Gastroesophageal sphincter (tissue), 4 donors: ENCODE measurements at places on chromosomes 5 and 9.

DNA sequence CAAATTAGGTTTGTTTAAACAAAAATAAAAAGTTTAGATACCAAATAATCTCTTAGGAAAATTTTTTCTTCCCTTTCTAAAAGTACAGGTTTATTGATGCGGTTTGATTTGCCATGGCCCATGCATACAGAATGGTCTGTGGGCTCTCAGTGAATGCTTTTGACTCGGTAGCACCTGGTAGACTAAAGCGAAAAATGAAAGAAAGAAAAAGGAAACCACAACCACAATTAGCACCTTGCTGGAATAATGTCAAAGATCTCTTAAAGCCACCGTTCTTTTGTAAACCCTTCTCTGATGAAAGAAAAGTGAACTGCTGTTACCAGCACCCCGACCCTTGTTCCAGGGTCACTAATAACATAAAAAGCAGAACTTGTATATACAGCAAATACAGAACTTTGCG lies 157.9 kb downstream of the NFIB start:
- no peak for ATAC-seq

- ATAC-seq: no peak
Observed at GRCh38 chr9:88173378-88173999, 35.2 kb upstream of the SPATA31C2 start.

DNA sequence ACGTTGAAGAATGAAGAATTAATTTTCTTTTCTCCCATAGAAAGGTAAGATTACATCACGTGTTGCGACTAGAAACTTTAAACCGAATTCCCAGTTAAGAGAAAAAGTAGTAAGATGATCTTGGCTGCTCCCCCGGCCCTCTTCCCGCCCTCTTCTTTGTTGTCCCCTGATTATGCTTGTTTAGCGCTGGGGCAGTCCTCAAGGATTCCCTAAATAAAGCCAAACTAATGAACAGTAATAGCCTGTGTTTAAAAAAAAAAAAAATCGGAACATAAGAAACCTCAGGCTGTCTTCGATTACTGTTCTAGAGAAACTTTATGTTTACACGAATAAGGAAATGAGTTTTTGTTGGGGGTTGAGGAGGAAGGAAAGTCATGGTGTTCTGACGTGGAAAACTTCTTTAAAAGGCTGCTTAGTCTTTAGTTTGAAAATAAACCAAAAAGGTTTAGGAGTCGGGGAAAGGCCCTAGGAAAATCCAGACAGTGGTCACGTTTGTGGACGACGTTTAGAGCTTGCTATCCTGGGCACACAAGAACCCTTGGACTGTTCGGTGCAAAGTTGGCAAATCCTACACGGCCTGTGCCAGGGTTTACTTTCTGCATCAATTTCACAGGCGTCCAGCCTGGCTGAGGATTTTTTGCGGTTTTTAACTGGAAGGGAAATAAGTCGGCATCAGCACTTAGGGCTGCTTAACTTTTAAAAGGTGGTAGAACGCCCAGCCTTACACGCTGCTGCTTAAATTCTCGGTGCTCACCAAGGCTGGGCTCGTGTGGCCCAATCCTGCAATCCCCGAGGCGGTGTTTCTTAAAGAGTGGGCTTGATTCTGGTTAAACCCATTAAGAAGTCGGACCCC lies 1.1 kb upstream of the MAT2B start:
- no peak for ATAC-seq

- no peak for ATAC-seq
Observed at GRCh38 chr5:76451031-76451701, 48.1 kb downstream of the IQGAP2 start.

- ATAC-seq: peak; percentile 19
Observed at GRCh38 chr9:98708103-98708932, 417 bp downstream of the GABBR2 start.

GRCh38 chr9:107438211-107439031 lies 51.1 kb downstream of the KLF4 start:
- no peak for ATAC-seq

DNA sequence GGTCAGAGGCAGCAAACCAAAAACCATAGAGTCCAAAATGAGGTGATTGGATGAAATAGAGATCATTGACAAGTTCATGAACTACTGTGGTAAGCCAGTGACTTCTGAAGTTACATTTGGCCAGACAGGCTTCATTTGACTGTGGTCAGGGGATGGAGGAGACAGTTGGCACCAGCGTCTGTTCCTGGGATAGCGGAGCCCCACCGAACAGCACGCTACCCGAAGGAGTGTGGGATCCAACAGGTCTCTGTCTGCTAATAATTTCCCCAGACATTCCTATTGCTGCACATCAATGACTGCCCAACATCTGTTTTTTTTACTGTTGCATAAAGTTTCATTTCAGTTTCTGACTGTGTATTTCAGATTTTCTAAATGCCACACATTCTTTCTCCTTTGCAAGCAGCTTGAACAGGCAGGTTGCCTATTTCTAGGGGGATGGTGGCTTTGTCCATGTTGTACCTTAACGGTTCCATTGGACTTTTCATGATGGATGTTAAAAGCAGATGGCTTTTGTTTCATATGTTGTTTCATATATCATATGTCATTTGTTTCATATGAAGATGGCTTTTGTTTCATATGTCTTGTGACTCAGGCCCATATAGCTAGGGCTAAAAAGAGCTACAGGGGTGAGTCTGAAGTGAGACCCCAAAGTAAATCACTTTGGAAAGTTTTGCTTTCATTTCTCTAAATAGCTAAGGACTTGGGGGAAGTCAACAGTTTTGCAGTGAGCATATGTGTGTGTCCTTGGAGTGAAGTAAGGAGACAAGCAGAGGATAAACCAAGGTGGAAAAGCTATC lies 180.8 kb downstream of the GOLPH3 start:
- peak; percentile 39 for ATAC-seq

- ATAC-seq: no peak
Observed at GRCh38 chr5:55187370-55187769, 14.4 kb upstream of the CDC20B start.

DNA sequence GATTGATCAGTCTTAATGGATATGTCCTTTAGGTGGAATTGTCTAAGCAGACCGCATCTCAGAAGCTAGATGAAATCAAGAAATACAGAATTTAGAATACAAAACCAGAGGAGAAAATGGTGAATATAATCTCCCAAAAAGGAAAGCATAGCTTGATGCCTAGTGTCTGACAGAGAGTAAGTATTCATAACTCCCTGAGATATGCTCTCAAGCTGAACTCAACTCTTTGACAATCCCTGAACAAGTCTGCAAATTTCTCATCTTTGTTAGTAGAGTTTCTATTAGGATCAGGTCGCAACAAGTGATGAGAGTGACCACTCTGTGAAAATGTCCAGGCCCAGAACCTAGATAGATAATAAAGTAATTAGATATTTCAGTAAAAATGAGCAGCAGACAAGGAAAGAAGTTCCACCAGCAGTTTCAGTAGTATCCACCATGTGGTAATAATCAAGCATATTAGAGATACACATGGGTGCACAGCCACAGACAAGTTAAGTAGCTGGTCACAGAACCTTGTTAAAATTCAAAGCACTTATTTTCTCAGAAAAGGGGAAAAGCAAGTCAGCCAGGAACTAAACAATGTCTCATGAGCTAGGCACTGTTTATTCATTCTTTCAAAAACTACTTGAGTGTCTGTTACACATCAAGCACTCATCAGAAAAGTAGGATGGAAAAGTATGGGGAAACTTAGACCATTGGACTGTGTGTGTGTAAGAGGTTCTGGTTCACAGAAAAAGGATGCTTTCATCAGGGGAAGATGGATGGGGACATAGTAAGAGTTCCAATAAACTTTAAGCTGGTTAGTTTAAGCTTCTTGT lies 481.5 kb upstream of the TUSC1 start:
- ATAC-seq: no peak

GRCh38 chr9:16730162-16730561 lies 140.3 kb downstream of the BNC2 start:
- no peak for ATAC-seq

- ATAC-seq: no peak
Observed at GRCh38 chr9:36779582-36779981, 206.9 kb downstream of the MELK start.

DNA sequence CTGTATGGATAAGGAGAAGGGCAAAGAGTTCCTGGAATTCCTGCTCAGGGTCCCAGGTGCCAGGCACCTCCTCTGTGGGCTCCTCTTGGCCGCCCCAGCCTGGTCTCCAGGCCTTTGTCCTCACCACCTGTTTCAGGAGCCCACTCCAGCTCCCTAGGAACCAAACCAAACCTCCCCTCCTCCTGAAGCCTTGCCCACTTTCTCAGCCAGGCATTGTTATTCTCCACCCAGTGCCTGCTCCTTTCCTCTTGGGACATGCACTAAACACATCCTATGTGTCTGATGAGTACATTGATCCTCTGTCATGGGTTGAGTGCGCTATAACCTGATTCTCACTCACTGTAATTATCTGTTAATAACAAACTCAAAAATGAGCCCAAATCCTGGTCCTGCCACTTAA lies 189.8 kb downstream of the SPOCK1 start:
- ATAC-seq: no peak

DNA sequence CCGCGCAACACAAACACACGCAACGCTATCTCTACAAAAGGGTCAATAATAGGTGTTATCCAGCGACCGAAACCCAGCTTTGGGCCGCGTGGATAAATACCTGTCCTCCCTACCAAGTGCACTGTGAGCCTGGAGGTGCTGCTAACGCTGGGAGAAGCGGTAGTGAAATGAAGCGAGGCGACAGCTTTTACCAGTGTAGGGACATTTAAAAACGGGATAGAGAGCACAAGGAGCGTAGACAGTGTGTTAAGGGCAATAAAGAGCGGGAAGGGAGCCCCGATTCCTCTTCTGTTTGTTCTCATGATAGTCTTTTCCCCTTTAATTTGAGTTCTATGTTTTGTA lies 421 bp upstream of the DEPDC1B start:
- ATAC-seq: peak; percentile 31

- ATAC-seq: no peak
Observed at GRCh38 chr9:123326662-123327093, 29.3 kb upstream of the CRB2 start.

DNA sequence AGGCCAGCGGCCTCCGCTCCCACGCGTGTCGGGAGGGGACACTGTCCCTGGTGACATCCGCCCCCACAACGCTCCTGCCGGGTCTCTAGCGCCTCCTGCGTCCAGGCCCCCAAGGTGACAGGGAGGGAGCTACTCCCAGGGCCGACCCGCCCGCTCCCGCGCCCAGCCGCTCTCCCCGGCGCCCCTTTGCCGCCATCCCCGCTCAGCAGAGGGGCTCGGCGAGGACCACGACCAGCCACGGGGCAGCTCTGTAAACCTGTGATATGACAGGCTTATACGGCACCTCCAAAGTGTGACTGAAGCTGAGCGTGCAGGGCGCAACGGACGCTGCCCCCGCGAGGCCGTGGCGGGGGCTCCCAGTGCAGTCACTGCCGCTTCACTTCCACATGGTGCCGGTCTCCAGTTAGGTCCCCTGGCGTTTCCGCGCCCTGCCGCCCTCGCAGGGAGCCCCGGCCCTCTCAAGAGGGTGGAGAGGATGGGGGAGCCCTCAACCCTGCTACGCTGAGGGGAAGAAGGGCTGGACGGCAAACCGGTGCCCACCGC lies 978 bp upstream of the ADCY2 start:
- ATAC-seq: no peak

DNA sequence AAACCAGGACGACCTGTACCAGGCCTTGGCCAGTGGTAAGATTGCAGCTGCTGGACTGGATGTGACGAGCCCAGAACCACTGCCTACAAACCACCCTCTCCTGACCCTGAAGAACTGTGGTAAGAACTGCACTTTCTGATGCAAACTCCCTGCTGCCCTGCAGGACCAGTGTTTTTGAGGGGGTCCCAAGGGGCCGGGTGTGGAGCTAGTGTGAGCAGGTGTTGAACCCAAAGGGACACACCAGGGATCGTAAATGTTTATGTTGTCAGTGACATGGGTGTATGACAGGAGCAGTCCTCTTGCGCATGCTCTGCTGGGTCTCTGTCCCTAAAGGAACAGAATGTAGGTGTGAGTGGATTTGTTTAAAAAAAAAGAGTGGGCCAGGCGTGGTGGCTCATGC lies 9.5 kb downstream of the GRHPR start:
- no peak for ATAC-seq

GRCh38 chr9:78030296-78030552 lies 1.4 kb downstream of the GNAQ start:
- ATAC-seq: no peak

DNA sequence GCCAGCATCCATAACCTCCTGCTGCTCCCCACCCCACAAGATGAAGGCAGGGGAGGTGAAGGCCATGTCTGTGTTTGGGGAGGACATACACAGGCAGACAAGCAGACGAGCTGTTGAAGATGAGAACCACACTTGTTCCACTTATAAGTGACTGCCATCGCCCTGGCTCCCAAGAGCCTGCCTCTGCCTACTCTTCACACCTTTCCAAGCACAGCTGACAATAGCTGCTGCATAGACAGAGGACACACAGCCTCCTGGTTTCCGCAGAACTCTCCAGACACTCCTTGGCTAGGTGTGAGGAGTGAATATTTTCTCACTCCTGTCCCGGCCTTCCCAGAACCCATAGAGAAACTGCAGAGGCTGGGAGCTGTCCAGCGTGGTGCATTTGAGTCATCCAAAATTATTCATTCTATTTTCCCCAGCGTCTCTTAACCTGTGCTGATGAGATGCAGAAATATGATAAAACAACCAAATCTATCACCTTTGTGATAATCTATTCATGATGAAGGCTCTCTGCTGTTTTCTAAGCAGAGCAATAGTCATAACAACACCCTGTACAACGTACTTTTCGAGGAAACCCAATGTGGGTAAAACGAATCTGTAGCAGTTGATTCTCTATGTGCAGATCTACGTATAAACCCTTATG lies 24.7 kb downstream of the KLF9 start:
- peak; percentile 60 for ATAC-seq

GRCh38 chr9:6902423-6902822 lies 144.7 kb downstream of the KDM4C start:
- ATAC-seq: no peak

DNA sequence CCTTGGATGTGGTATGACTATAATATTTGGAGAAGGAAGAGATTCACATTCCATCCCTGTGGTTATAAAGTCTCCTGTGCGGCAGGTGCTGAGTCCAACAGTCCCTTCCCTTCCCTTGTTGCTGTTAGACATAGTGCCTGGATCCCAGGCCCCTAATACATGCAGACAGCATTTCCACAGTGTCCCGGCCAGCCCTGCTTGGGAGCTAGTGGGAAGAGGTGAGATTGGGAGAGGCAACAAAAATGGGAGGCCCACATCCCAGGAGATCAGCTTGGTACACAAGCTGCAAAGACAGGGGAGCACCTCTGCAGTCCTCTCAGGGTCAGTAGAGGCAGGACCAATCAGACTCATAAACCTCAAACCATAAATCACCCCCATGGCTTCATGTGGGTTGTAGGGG lies 3.3 kb upstream of the NEURL1B start:
- no peak for ATAC-seq

DNA sequence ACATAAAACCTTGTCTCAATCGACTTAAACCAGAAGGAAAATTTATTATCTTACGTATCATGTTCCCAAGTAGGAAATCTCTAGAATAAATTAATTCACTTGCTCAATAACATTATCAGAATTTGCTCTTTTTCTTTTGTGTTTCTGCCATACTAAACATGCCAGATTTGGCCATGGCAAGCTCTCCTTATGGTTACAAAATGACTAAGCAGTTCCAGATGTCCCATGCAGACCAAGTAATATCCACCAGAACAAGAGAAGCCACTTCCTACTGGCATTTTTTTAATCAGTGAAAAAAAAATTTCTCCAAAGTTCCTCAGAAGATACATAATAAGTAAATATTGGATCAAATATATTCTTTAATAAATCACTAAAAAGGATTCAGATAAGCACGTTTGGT lies 25.2 kb upstream of the ADAMTS6 start:
- no peak for ATAC-seq
